SJSA1 (cell line): ENCODE measurements at places on chromosomes 2 and 18. TPM values are rescaled to one million over a fixed set of nuclear protein-coding genes. Genes with fewer than 3 reads are reported as not detected.

The FASTKD1 gene
- total RNA-seq, result 25.2 and 30.4 TPM in 2 replicates

The HJURP gene
- 73.2 and 81.4 TPM in 2 replicates for total RNA-seq

GRCh38 chr2:40348665-40349064, 103.2 kb downstream of the SLC8A1 start:
- H3K27ac ChIP-seq, result no peak overlapping the region
- peaks cover 3% of the 10 kb centered on the region; the same call in 1 of the 2 replicates for H3K4me1 ChIP-seq
- no peaks in the 10 kb centered on the region for H3K27me3 ChIP-seq
- H3K36me3 ChIP-seq, result no peaks in the 10 kb centered on the region
- no peak for DNase-seq

DNA sequence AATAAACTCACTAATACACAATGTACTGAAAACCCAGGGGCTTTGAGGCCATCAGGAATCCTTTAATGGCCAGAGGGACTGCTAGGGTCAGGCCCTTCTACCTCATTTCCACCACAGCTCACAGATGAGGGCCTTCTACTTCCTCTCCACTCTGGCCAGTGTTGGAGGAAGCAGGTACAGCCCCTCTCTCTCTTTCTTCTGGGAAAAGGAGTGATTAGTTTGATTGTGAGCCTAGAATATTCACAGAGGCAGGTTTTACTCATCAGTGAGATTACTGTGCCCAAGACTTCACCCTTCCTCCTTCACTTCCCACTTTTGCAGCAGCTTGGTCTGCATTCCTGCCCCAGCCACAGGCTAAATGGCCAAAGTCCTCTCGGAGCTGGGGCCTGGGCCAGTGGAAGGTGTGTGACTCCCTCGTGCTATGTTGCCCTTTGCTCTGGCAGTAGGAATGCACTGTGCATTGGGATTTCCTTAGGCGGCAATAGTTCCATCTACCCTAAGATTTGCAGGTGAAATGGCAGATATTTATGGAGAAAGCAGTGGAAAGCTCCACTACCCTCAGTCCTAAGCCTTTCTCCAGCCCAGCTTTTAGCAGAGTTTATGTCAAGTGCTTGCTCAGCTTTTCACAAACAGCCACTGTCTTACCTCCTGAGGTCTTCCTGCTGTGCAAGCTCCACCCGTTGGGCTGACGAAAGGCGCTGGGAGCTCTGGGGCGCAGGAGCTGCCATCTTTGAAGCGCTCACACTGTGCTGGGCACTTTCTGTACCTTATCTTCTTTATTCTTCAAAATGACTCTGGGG, 36.2 kb upstream of the YES1 start:
- H3K27me3 ChIP-seq, result no peaks in the 10 kb centered on the region
- no peaks in the 10 kb centered on the region for H3K36me3 ChIP-seq
- no peak for DNase-seq
- H3K4me1 ChIP-seq, result no peaks in the 10 kb centered on the region
- H3K4me3 ChIP-seq, result no peak overlapping the region

DNA sequence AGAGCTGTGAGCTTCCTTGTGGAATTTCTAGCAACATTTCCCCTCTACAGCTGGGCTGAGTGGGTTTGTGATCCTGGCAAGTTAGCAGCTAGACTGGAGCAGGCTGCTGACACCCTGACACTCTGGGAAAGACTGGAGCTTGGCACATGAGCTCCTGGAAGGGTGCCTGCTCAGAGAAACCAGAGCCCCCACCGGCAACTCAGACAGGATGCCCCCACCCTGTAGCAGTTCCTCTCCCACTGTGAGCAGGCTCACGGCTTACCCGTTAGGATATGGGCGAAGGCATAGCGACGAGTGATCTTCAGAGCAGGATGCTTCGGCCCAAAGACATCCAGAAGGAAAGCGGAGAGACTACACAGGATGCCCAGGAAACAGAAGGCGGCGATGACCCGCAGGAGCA, 11.2 kb downstream of the TMEM127 start:
- H3K27me3 ChIP-seq, result no peaks in the 10 kb centered on the region
- H3K4me3 ChIP-seq, result no peak overlapping the region
- H3K36me3 ChIP-seq, result peaks cover 57% of the 10 kb centered on the region
- no peak for DNase-seq
- H3K27ac ChIP-seq, result no peak overlapping the region
